ENCODE measurements at places on chromosomes 2 and 18. TPM values are rescaled to one million over a fixed set of nuclear protein-coding genes. Genes with fewer than 3 reads are reported as not detected.

- DNase-seq = peak; percentile 66
Observed at GRCh38 chr18:3016585-3017297, 3.8 kb upstream of the LPIN2 start.

GRCh38 chr2:143139835-143140393, 10.7 kb downstream of the ARHGAP15 start:
- DNase-seq = no peak

DNA sequence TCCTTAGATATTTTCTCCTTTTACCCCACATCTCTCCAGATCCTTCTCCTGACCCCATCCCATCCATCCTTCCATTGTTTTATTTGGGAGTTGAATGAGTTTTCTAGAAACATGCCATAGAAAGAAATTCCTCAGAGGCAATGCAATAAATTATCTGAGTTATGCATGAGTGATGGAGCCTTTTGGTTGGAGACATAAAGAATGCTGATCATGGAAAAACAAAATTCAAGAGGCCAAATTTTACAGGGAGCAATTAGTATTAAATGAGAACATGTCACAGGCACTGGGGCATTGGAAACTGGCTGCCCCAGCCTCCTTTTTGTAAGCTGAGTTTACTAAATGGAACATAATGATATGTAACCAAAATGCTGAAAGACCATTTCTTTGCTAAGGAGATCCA, 74.2 kb upstream of the LCLAT1 start:
- DNase-seq = no peak

Gene CD302
- total RNA-seq = not detected

DNA sequence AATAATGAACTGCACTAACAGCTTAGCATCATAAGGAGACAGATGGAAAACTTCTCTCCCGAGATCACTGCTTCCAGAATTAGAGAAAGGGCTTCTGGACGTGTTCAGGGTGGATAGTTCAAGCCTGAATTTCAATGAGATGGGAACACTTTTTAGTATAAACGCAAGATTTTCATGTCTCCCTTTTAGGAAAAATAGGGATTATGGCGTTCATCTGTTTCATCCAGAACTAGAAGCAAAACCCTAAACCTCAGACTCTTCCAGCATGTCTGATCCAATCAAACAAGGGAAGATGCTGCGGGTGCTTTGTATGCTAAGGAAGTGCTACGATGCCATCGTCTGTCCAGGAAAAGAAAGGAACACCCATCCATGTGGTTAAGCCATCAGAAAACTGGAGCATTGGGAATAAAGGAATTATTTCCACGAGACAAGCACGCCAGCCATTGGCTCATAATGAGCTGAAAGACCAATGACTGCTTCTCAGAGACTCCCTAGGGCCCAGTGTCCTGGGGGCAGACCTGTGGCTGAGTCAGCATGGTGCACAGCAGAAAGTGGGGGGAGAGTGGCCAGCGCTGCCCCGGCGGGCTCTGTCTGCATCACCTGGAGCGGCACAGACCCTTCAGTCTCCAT, 65.9 kb upstream of the AFF3 start:
- DNase-seq = no peak

- no peak for DNase-seq
Observed at GRCh38 chr2:75800456-75800855, 89.7 kb upstream of the GCFC2 start.

GRCh38 chr2:237874585-237875161, 15.2 kb downstream of the RAMP1 start:
- DNase-seq = no peak

- DNase-seq = no peak
Observed at GRCh38 chr2:232480201-232481190, 7.1 kb downstream of the ECEL1 start.

Gene PDK1
- total RNA-seq = 42.4 TPM

Gene MDH1B
- total RNA-seq = 0.37 TPM

GRCh38 chr2:120396861-120397811, 51.2 kb downstream of the INHBB start:
- DNase-seq = no peak

Gene POMC
- total RNA-seq = not detected

Gene CNTNAP5
- total RNA-seq = not detected

Gene ARHGEF33
- not detected for total RNA-seq

DNA sequence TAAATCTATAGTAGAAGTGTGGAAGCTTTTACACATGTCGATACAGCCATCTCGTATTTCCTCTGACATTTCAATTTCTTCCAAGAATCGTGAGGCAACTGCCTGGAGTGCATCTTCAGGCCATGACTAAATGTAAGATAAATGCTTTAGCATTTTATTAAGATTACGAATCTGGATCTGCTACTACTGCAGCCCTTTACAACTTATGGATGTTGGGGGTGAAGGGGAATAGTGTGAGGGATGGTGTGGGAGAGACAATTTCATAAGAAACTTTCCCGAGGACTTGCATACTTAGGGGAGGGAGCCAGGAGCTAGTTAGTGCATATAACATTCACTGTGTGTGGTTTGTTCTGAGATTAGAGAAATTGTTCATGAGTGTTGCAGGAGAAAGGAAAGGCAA, 204.8 kb downstream of the SLC39A10 start:
- DNase-seq = no peak

- DNase-seq = no peak
Observed at GRCh38 chr2:232666051-232666805, 30.9 kb upstream of the GIGYF2 start.

DNA sequence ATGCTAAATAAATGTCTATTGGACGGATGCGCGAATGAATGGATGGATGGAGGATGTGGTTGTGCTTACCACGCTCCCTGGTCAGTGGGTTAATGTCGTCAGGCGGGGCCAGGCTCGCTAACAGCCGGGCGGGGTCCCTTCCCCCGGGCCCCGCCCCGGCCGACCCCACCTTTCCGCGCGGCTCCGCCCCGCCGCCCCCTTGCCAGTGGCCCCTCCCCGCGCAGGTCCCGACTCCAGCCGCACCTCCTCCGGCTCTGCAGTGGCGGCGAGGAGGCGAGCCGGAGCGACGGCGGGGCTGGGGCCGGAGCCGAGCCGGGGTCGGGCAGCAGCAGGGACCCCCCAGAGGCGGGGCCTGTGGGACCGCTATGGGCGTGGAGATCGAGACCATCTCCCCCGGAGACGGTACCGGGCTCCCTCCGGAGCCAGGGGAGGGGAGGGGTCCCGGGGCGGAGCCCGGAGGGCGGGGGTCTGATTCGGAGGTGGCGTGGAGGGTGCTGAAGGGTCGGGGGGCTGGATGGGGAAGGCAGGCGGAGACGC, at the start of gene FKBP1B:
FKBP1B (plus strand) TSS at position 257 of the 537 bp plus-strand sequence; CDS start at position 366, 109 bp downstream.
- peak; percentile 74 for DNase-seq

GRCh38 chr2:95700519-95700918, 108.7 kb downstream of the TRIM43 start:
- no peak for DNase-seq

Gene KCNG2
- total RNA-seq = not detected

Gene ANKRD23
- 6.9 TPM for total RNA-seq

GRCh38 chr18:79903071-79903635, 48.3 kb downstream of the SLC66A2 start:
- no peak for DNase-seq

Gene ABCG5
- not detected for total RNA-seq

GRCh38 chr2:12495247-12495868, 221.4 kb upstream of the TRIB2 start:
- no peak for DNase-seq

Gene OTOS
- total RNA-seq = not detected

DNA sequence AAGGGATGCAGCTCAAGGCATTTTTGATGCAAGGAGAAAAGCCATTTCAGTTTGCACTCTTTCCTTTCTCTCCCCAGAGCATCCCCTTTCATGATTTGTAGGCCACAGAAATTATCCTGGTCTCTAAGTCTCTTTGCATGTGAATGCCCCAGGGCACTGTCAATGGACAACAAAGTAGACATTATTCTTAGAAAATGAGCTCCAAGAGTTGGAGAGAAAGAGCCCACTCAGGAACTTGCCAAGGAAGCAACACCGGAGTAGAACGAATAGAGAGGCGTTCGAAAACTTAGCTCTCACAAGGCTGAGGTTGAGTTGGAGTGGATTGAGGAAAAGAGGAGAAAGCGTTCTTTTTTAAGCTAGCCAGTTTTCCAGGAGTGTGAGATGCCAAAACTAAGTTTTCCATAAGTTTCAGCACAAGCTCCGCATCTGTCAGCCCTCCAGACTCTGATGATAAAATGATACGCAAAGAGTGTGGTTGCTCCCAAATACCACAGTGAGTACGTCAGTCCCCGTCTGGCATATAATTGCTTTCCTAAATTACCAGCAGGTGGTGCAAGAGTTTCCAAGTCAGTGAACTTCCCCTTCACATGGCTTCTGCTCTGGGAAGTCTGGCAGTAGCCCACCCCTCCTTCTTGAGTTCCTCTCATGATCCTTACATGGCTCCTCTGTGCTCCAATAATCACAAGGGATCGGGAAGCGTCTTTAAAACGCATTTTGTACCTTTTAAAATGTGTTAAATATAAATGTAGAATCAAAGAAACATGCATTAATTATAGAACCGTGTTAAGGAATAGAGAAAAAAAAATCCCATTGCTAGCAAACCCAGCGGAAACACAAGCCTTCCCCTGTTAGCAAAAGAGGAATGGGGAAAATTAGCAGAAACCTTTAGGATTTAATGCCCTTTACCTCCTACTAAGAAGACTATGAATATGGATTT, 1060.6 kb upstream of the FANCL start:
- DNase-seq = peak; percentile 60

GRCh38 chr2:275466-275865, 10.7 kb downstream of the ACP1 start:
- DNase-seq = peak; percentile 52

DNA sequence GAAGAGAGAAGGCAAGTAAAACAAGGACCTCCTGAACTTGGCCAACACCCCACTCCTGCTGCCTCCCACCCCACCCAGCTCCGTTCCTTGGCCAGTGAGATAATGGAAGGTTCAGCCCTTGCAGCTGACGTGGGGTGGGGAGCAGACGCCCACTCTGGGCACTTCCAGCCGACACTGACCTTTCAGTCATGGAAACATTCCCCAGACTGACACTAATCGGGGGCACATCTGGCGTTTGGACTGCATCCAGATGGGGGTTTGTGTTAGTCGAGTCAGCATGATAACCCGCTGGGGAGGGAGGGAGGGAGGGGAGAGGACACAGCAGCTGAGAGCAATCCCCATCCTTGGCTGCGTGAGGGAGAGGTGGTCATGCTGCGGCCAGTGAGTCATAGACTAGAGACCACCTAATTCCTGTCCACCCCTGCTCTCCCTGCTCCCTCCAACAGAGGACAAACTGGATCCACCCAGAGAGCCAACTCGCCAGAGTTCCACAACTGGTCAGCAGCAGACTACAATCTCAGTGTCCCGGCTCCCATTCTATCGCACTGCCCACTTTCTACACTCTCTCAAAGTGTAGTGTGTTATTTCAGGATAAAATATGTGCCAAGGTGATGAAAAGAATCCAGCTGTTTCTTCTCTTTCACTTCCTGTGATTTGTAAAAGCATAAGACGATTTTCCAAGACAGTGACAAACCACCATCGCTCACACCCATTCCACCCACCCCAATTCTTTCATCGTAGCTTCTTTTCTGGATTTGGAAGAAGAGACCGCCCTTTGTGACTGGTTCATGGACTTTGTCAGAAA, 115.4 kb upstream of the PKDCC start:
- no peak for DNase-seq

- DNase-seq = peak; percentile 90
Observed at GRCh38 chr2:74457549-74458131, 598 bp upstream of the WBP1 start.

DNA sequence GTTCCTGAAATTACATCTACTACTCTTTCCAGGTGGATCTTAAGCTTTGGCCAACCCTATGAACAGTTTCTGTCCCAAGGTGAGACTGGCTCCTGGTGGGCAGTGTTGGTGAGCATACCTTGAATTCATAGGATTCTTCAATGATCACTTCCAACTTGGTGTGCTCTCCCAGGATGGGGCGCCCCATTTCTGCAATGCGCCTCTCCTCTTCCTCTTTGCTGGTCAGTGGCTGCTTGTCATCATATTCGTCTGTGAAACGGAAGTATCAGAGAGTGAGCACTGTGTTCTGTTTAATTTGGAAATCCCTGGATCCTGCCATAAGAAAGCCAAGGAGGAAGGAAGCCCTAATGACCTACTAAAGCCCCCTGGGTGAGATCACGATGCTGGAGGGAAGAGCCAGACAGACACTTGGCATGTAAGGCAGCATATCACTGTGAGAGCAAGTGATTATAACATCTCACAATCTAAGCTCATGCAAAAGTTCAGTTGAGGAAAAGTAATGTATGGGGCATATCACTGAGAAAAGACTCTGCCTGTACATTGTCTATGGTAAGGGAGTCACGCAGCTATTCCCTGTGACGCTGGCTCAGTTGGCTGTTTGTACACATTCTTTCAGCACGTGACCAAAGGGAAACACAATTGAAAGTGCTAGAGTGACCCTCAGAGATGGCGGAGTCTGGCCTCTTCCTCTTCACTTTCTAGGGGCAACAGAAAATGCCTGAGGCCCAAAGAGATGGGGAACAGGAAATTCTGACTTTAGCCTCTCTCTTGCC, 287.0 kb downstream of the SLC8A1 start:
- no peak for DNase-seq

Gene SLC4A5
- total RNA-seq = 7.0 TPM

Gene GKN2
- total RNA-seq = not detected

DNA sequence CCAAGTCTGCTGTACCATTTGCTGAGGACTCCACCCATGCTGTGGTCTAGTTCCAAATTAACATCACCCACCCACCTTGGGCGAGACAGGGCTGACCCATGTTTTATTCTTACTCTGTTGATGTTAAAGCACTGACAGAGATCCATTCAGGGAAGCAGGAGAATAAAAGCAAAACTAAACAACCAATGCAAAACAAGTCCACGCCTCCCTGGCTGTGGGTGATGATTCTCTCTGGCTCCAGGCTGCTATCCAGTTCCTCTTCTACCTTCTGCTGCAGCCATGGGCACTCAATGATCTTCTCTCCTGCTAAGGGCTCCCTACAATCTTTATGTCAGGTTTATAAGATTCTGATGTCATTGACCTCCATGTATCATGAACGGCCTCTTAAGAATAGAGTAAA, 786.6 kb upstream of the ID2 start:
- DNase-seq = no peak

DNA sequence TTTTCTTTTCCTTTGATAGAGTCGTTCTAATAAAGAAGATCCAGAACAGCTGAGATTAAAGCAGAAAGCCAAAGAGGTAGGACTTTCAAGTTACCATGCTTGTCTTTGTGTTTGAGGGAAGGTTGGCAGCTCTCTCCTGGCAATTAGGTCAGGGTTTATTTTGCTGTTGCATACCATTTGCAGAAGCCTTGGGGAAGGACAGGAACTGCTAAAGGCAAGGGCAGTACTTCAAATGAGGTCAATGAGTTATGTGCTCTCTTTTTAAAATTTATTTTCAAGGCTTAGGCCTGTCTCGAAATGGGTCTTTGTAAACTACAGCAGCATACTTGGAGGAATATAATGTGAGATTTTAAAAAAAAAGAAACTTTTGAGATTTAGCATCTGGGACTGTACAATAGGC, 108.9 kb downstream of the TAF4B start:
- no peak for DNase-seq

Gene PRKAG3
- total RNA-seq = not detected

DNA sequence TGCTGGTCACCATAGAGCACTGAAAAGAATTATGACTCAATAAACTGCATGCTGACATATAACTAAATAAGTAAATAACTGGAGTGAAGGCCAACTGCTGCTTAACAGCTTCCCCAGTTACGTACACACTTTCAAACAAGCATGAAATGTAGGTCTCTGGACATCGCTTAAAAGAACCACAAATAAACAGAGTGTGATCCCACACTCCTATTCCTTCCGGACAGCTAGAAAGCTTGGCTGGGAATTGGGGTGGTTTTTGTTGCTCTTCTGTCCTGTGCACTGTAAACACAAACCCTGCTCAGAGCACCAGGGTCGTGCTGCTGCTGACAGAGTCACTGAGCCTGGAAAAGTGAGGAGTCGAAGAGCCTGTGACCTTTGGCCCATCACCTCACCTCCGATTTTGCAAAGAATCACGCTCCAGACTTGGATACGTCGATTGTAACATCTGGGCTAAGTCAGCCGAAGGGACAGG, 162.7 kb upstream of the NT5C1B start:
- no peak for DNase-seq

Data from OCI-LY7 (cell line).